ENCODE measurements at places on chromosomes 13 and 19.

GRCh38 chr19:58560921-58561320, 2.5 kb upstream of the UBE2M start:
- no peak overlapping the region for H3K27ac ChIP-seq
- peaks cover 10% of the 10 kb centered on the region for H3K36me3 ChIP-seq
- H3K4me1 ChIP-seq, result peaks cover 23% of the 10 kb centered on the region
- DNase-seq, result no peak
- H3K4me3 ChIP-seq, result no peak overlapping the region

GRCh38 chr19:16911046-16911445, 22.2 kb downstream of the F2RL3 start:
- H3K4me3 ChIP-seq, result no peak overlapping the region
- H3K4me1 ChIP-seq, result no peaks in the 10 kb centered on the region
- no peak overlapping the region for H3K27ac ChIP-seq
- no peaks in the 10 kb centered on the region for H3K27me3 ChIP-seq
- DNase-seq, result no peak

DNA sequence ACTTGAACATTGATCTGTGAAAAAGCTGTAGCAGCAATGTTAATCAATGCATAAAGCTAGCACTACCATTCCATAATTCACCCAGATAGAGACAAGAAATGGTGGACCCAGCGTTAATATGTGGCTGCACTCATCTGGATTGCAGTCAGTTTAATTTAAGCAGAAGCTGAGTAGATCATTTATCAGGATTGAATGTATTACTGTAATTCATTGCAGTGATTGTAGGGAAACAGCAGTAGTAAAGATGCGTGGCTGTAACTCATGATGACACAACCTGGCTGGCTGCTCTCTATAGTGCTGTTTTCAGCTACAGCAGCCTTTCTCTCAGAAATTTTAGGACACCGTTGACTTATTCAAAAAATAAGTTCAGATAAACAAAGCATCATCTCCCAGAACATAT, 499.5 kb upstream of the SLITRK6 start:
- no peaks in the 10 kb centered on the region for H3K4me1 ChIP-seq
- H3K27me3 ChIP-seq, result no peaks in the 10 kb centered on the region
- H3K36me3 ChIP-seq, result no peaks in the 10 kb centered on the region
- H3K4me3 ChIP-seq, result no peak overlapping the region
- no peak overlapping the region for H3K27ac ChIP-seq

- peaks cover 3% of the 10 kb centered on the region for H3K4me1 ChIP-seq
- H3K27me3 ChIP-seq, result no peaks in the 10 kb centered on the region
- no peaks in the 10 kb centered on the region for H3K36me3 ChIP-seq
- no peak overlapping the region for H3K4me3 ChIP-seq
These were observed 126.5 kb downstream of the NALCN start for GRCh38 chr13:101289764-101290163.

- no peak overlapping the region for H3K4me3 ChIP-seq
- H3K36me3 ChIP-seq, result no peaks in the 10 kb centered on the region
- no peak for DNase-seq
- no peak overlapping the region for H3K27ac ChIP-seq
These were observed 41.7 kb downstream of the UNC13A start for GRCh38 chr19:17646441-17646840.

GRCh38 chr13:50594276-50595051, 249.0 kb downstream of the DLEU7 start:
- H3K27ac ChIP-seq, result no peak overlapping the region
- H3K4me3 ChIP-seq, result no peak overlapping the region
- peaks cover 43% of the 10 kb centered on the region for H3K27me3 ChIP-seq
- no peak for DNase-seq
- peaks cover 4% of the 10 kb centered on the region for H3K4me1 ChIP-seq

Data from IMR-90 (cell line).